NCI-H446 treated with DMSO at 0.1 percent for 48 hours (cell line): ENCODE measurements at places on chromosomes 12 and 14.

DNA sequence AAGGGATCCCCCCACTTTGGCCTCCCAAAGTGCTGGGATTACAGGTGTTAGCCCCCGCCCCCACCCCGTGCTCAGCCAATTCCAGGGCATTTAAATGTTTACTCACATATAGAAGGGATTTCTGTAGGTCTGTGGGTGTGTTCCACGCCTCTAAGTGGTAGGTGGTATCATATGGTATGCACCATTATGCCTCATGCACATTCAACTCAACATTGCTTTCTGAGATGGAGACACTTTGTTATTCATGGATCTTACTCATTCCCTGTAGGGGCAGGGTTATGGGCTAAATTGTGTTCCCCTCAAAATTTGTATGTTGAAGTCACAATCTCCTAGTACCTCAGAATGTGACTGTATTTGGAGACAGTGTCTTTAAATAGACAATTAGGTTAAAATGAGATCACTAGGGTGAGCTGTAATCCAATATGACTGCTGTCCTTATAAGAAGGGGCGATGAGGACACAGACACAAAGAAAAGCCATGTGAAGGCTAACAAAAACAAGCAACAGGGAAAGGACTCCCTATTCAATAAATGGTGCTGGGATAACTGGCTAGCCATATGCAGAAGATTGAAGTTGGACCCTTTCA lies 200.6 kb downstream of the EFCAB11 start:
- DNase-seq: no peak

DNA sequence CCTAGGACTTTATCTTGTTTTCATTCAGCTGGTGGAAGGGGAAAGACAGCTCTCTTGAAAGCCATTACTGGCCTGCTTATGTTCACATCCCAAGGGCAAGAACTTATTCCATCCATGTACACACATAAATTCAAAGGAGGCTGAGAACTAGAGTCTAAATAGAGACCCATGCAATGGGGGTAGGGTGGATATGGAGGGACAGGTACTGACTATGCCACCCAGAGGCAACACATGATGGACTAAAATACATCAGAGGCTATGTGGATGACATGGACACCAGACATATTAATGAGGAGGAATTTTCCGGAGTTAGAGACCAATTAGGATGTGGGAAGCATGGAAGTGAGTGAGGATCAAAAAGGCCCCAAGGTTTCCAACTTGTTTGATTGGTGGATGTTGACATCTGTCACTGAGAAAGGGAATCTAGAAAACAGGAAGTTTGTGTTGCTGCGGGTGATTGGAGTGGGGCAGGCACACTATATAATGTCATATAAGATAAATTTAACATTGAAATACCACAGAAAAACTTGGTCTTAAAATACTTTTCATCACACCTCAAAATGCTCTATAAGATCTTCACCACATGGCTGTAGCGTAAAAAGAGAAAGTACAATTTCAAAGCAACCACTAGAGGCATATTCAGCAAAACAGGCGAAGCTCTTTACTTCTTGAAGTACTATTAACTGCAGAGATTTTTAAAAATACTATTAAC lies 130.4 kb downstream of the GRIP1 start:
- no peak for DNase-seq

GRCh38 chr14:24231263-24232120 lies 675 bp downstream of the NEDD8 start:
- DNase-seq: no peak

GRCh38 chr12:11854011-11854499 lies 204.6 kb downstream of the ETV6 start:
- DNase-seq: no peak

DNA sequence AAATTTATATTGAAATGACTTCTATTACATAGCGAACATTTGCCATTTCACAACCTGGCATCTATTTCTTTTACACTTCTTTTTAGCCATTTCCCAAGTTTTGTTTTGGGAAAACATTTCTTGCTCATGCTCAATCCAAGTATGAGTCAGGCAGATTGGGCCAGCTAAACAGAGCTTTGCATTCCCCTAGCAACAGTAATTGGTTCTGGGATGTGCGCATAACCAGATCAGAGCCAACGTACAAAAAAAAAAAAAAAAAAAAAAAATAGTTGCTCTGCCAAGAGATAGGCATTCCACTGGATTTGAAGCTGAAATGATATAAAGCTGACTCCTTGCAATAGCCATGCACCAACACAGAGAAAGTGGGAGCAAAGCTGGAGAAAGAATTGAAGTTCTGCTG lies 37.5 kb downstream of the PLCZ1 start:
- DNase-seq: peak; percentile 57

DNA sequence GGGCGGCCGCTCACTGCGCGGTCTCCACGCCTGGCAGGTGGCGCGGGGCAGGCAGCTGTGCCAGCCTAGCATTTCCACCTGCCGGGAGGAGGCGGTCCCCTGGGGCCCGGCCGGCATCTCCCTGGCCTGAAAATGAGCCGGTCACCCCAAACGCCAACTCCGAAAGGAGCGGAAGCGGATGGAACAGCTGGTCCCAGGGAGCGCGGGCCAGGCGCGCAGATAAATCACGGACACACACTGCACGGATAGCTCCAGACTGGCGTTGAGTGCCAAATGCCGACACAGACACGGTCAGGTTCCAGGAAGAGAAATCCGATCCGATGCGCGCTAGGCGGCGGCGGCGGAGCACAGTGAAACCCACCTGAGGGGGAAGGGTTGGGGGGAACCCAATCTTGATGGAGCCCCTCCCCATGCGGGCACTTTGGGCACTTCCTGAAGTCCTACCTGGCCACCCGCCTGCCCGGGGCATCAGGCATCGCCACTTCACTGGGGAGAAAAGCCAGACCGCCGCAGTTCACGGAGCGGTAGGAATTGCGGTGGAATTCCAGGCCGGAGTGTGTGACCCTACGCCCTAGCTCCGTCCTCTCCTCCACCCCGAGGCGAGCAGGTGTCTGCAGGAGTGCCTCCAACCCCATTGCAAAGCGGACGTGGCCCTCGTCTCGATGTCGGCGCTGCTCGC lies 624 bp upstream of the PLEKHD1 start:
- DNase-seq: no peak

DNA sequence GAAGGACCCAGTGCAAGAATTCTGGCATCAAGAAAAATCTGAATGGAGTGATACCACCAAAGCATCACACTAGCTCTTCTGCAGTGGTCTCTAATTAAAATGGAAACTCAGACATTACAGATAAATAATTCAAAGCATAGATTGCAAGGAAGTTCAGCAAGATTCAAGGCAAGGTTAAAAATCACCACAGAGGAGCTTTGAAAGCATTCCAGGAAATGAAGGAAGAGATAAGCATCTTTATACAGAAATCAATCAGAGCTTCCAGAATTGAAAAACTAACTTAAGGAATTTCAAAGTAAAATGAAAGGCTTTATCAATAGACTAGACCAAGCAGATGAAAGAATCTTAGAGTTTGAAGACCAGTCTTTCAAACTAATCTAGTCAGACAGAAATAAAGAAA lies 20.4 kb upstream of the GLIPR1 start:
- DNase-seq: no peak

- DNase-seq: no peak
These were observed 211.1 kb upstream of the DAAM1 start for GRCh38 chr14:58977366-58977765.

DNA sequence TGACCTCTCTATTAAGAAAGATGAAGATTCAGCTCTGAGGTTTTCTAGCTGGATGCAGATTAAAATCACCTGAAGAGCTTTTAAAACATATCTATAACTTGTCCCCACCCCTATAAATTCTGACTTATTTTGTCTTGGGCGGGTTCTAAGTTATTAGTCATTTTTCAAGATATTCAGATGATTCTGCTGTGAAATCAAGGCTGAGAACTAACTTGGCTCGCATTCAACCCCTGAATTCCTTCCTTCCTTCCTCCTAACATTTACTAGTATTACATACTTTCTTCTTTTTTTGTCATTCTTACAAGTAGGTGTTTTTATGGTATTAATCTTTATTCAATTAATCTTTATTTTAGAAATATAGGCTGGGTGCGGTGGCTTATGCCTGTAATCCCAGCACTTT lies 55.4 kb downstream of the SSPN start:
- no peak for DNase-seq

DNA sequence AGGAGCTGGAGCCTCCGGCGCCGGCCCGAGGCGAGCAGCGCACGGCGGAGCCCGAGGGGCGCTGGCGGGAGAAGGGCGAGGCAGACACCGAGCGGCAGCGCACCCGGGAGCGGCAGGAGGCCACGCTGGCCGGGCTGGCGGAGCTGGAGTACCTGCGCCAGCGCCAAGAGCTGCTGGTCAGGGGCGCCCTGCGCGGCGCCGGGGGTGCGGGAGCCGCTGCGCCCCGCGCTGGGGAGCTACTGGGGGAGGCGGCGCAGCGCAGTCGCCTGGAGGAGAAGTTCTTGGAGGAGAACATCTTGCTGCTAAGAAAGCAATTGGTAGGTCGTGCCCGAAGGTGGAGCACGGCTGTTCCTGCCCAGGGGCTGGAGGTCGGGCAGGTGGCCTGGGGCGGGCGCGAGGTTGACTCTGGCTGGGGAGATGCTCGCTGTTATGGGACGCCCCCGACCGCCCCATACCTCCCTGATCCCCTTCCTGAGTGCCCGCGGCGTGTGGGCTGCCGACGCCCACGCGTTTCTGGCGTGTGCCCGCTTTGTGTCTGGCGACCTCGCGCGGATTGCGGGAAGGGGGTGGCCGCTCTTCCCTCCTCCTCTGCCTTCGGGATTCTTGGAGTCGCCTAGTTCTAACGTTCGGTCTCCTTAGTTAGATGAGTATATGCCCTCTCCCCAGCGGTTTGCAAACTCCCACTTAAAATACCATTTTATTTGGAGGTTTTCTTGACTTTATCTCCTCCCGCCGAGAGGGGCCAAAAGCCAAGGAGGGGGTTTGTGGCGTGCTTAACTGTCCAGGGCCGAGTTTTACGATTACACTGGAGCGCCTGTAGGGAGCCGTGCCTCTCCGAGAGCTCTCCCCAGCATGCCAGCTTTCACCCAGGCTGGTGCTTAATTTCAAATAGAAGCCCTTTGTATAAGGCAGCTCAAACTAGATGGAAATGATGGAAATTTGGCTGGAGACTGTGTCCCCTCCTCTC lies 752 bp downstream of the DACT1 start:
- no peak for DNase-seq
